ENCODE measurements at places on chromosomes 6 and 20.

DNA sequence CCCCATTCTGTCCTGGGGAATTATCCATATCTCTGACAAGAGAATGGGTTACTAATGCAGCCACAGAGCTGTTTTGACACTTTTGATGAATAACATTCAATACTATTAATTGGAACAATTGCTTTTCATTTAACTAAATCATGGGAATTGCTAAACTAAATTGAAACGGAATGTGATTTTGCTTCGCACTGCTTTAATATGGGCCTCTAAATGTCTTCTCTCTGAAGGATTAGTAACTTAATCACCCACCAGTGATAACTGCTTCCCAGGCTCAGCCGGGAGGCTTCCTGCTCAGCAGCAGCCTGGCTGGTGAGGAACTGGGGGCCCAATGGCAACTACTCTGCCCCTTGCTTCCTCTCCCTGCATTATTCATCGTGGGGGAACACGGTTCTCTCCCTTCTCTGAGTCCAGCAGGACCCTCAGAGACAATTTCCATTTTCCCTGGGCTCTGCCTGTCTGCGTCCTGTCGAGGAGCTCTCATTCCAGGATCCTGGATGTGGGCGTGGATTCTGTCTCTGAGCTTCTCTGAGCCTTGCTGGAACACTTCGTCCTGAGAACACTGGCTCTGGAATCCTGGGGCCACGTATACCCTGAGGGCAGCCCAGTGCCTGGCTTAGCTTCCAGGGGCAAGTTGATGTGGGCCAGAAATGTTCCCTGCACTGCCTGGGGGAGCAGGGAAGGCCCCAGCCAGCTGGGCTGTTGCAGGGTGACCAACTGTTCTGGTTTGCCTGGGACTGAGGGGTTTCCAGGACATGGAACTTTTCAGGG is 308.9 kb downstream of the DHX35 start:
- DNase-seq, result no peak

- peak; percentile 25 for DNase-seq
Measured at GRCh38 chr20:3563548-3564177, 92.8 kb downstream of the ATRN start.

- DNase-seq, result no peak
Measured at GRCh38 chr6:134235937-134236751, 81.8 kb downstream of the SGK1 start.

GRCh38 chr6:165663736-165664558 is 906 bp upstream of the PDE10A start:
- no peak for DNase-seq

DNA sequence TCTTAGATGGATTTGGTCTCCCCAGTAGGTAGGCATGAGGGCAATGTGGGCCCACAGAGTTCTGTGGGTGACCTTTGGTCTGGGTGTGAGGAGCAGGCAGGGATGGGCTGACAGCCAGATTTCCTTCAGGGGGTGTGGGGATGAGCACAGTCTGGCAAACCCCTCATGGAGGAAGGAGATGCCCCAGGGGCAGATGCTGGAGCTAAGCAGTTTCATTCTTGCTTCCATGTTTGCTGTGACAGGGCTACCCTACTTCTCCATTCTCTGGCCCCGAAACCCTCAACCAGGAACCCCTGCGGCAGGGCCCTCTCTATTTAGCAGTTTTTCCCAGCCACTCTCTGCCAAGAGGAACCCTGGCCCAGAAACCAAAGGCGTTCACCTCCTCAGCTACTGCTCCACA is 40.4 kb downstream of the GCLC start:
- DNase-seq, result no peak

DNA sequence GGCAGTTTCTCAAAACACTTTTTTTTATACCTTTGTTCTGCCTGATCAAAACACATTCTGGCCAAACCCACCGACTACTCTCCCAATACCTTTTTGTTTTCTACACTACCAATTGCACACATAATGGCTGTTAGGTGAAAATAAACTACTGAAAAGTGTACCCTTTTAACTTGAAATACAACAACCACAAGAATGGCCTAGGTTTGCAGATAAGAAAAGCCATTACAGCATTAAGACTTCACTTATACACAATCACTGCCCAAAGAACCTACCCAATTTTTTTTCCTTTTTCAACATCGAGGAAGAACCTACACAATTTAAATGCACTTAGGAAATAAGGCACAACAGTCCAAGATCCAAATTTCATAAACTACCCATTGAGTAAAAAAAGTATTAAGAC is 1.8 kb downstream of the SEC63 start:
- no peak for DNase-seq

- DNase-seq, result no peak
Measured at GRCh38 chr6:16135066-16135465, 6.2 kb downstream of the MYLIP start.

GRCh38 chr6:44315516-44315915 is 2.4 kb upstream of the AARS2 start:
- no peak for DNase-seq

GRCh38 chr20:49584418-49585382 is 16.8 kb upstream of the PTGIS start:
- no peak for DNase-seq

DNA sequence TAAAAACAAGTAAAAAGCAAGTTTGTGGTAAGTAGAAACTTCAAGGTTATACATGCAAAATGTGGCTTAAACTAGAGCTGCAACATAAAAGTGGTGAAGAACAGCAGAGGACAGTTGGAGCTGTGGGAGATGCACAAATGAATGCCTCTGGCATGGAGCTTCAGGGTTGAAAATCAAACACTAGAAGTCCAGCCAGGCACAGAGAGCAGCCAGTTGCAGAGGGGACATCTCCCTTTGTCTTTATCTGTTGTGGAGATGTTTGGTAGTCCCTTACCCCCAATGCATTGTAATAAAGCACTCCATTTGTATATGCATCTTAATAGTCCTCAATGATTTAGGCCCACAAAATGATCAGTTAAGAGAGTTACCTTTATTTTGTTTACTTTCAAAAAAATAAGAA is 73.1 kb upstream of the C20orf144 start:
- DNase-seq, result no peak

GRCh38 chr6:157304899-157305663 is 18.2 kb downstream of the TMEM242 start:
- no peak for DNase-seq

- no peak for DNase-seq
Measured at GRCh38 chr6:30769853-30770524, 25.6 kb upstream of the IER3 start.

DNA sequence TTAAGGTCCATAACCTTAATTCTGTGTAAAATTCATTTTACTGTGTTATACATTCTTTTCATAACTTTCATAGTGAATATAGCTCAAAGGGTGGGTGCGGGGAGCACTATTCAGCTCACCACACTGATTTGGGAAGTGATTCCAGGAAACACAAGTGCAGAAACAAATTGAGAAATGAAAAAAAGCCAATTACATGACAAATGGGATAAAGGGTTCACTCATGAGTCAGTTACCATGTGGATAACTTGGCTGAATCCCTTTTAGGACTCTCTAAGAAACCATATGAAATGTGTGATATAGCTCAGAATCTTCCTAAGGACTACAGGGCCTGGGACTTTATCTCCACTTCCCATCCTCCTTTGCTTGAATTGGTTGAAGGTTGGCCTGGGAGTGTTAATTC is 3.1 kb upstream of the BTN2A1 start:
- no peak for DNase-seq

DNA sequence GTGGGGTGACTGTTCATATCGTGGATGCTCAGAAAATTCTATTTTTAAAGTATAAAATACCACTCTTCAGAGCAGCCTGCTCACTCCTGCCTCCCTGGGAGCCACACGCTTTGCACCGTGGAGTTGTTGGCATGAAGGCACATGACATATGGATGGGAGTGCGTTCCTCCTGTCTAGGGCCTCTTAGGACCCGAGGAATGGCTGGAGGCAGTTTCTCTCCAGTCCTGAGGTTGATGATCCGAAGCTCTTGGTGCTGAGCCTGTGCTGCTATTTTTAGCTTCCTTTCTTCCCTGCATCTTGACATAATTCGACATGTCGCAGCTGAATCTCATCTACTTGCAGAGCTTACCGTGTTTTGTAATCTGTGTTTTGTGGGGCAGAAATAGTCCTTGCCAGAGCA is 73.9 kb downstream of the PHACTR3 start:
- DNase-seq, result no peak

- DNase-seq, result no peak
Measured at GRCh38 chr20:44501448-44501847, 20.4 kb downstream of the SERINC3 start.

DNA sequence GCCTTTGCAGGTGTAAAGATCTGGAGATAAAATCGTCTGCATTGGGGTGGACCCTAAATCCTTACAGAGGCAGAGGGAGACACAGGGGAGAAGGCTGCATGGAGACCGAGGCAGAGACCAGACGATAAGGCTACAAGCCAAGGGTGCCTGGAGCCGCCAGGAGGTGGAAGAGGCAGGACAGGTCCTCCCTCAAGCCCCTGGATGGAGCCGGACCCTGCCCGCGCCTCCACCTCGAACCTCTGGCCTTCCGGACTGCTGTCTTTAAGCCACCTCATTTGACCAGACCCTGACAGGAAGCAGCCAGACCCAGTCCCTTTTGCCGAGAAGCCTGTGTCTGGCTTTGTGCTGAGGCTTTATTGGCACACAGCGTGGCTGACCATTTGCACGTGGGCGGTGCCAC is 183.8 kb downstream of the TAF4 start:
- no peak for DNase-seq

DNA sequence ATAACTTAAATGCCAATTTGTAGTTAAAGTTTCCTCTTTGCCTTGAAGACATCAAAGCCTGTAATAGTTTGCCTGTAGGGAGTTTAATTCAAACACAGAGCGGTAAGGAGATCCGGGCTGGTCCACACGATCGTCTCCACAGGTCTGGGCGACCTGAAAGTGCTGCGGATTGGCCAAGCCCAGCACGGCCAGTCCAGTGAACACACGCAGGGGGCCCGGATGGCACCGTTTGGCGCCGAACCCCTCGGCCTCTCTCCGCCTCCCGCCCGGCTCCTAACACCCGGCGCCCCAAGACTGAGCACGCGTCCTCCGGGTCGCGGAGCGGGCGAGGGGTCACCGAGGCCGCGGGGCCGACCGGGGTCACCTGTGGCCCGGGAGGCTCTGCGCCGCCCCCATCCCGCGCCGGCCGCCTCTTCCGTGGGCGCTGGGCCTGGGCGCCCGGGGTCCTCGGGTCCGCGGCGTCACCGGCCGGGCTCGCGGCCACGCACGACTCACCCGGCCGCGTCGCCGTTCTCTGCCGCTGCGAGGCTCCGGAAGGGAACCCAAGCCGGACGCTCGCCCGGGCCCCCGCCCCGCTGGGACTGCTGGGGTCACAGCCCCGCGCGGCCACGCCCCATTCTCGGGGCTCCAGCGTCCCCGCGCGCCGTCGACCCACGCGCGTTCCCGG is 481 bp downstream of the SERPINB6 start:
- DNase-seq, result no peak

GRCh38 chr20:38888059-38888831 is 38.0 kb upstream of the FAM83D start:
- no peak for DNase-seq
